ENCODE measurements at places on chromosomes 2 and 18. TPM values are rescaled to one million over a fixed set of nuclear protein-coding genes. Genes with fewer than 3 reads are reported as not detected.

ABCG8 gene
- total RNA-seq: 0.74 TPM

CNGA3 gene
- 2.5 TPM for total RNA-seq

GAL3ST2 gene
- total RNA-seq: 0.74 TPM

NYAP2 gene
- total RNA-seq: 12.5 TPM

SERPINB12 gene
- total RNA-seq: not detected

MARS2 gene
- total RNA-seq: 7.4 TPM

OTOS gene
- not detected for total RNA-seq

Measured in temporal lobe (tissue), 4 donors.